Naive thymus-derived CD8-positive, alpha-beta T cell (primary cell): ENCODE measurements at places on chromosomes 13 and 19. TPM values are rescaled to one million over a fixed set of nuclear protein-coding genes. Genes with fewer than 3 reads are reported as not detected.
A peak's percentile ranks its signal among the peaks of the same experiment; 100 is the strongest.

DNA sequence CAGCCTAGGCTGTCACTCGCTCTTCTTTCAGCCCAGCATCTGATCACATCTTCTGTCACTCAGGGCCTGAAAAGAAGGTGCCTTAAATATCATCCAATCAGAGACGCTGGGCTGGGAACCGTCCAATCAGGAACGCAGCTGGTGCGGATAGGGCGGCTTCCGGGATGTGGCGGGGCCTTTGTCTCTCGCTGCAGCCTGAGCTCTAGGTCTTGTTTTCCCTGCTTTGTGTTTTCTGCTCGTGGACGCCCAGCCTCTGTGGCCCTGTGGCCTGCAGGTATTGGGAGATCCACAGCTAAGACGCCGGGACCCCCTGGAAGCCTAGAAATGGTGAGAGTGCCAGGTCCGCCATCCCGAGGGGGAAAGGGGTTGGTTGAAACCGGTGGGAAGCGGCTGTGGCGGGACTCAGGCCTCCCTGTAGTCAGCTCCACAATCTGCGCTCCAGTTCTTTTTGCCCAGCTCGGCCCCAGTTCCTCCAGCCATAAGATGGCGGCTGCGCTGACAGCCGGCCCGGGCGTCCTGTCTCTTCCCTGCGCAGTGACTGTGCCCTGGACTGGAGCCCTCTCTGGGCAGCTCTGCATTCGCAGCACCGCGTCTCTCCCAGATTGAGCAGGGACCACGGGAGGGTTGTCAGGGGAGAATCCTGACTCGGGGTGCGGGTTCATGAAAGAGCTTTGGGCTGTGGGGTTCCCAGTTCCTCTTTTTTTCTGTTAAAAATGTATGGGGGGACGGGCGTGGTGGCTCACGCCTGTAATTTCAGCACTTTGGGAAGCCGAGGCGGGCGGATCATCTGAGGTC is at the start of gene ZNF85:
Gene ZNF85 (plus strand): TSS at position 175 of the 795 bp plus-strand sequence. CDS start 150 bp downstream, at position 325.
- peaks cover 10% of the 10 kb centered on the region for H3K4me1 ChIP-seq
- DNase-seq: peak; percentile 95
- peak within 1 kb of the TSS; percentile 95 for H3K4me3 ChIP-seq
- H3K27ac ChIP-seq: peak within 1 kb of the TSS; percentile 97
- peaks cover 11% of the 10 kb centered on the region for H3K36me3 ChIP-seq

DNA sequence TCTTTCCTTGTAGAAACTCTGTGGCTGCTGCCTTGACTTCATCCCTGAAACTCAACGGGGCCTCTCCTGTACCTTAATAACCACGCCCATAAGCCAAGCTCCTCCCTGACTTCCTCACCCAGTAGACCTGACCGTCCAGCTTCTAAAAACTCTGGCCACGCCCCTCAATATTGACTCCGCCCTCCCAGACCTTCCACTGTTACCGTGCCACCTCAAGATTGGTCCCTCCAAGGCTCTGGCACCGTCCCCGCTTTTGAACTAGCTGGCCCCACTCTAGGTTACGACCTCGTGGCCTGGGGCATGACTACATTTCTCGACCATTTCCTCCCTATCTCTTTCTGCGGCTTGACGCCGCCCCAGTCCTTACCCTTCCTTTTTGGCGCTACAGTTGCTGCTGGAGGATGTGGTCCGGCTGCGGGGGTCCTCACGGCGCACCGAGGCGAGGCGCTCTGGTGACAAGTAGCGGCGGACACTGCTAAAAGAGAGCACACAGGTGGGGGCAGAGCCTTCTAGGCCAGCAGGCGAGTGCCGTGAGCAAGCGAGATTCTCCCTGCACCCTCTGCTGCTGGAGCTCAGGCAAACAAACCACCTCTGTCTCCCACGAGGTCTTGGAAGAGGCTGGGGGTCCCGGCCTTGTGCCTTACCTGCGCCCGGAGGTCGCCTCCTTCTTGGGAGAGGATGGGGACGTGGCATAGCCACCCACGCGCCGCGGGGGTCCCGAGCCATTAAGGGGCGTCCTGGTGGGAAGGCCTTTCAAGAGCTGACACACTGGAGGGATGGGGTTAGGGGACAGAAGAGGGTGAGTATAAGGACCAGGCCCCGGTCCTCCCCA is 2.3 kb upstream of the EML2 start:
- peak overlapping the region; percentile 89 for H3K4me3 ChIP-seq
- peak overlapping the region; percentile 86 for H3K27ac ChIP-seq
- peak; percentile 34 for DNase-seq
- H3K27me3 ChIP-seq: no peaks in the 10 kb centered on the region

GRCh38 chr13:80408270-80408669 is 67.3 kb upstream of the SPRY2 start:
- no peak for DNase-seq
- H3K4me3 ChIP-seq: no peak overlapping the region
- no peak overlapping the region for H3K27ac ChIP-seq
- H3K4me1 ChIP-seq: peaks cover 9% of the 10 kb centered on the region

- H3K4me1 ChIP-seq: peaks cover 12% of the 10 kb centered on the region
- H3K4me3 ChIP-seq: no peak overlapping the region
- no peaks in the 10 kb centered on the region for H3K36me3 ChIP-seq
- H3K27me3 ChIP-seq: peaks cover 1% of the 10 kb centered on the region
- DNase-seq: no peak
- no peak overlapping the region for H3K27ac ChIP-seq
Observed at GRCh38 chr13:79307866-79308298, 98.2 kb downstream of the RBM26 start.

DNA sequence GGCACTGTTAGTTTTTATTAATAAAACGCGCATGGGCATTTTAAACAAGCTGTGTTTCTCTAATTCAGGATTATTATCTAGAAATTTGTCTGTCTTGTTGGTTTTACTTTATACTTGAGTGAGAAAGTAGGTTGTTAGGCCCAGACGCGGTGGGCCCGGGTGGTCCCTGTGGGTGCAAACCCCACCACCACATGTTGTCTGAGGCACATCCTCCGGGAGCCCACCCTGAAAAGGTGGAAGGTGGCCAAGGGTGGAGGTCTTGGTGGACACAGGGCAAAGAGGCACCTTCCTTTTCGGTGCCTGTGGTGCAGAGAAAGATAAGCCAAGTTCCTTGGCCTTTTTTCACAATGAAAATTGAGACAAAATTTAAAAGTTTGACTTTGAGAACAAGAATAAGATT is 16.6 kb downstream of the ATP4B start:
- no peak for DNase-seq
- peak overlapping the region; percentile 37 for H3K27ac ChIP-seq
- peaks cover 20% of the 10 kb centered on the region for H3K4me1 ChIP-seq
- H3K4me3 ChIP-seq: no peak overlapping the region

DNA sequence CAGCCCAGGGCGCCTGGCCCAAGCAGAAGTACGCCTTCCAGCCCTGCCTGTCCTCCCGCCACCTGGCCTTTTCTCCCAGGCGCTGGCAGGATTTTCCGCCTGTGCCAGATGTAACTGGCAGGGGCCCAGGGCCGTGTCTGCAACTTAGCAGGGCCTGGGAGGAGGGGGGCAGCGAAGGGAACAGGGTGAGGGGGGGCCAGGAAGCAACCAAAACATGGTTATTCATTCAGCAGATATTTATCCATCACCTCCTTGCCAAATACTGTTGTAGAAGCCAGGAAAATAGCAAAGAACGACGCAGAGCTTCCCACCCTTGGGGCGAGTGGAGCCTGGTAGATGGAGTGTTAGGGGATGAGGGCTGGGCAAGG is 5.6 kb downstream of the TLE6 start:
- no peaks in the 10 kb centered on the region for H3K36me3 ChIP-seq
- H3K27ac ChIP-seq: no peak overlapping the region
- no peak for DNase-seq
- peaks cover 14% of the 10 kb centered on the region for H3K27me3 ChIP-seq
- no peak overlapping the region for H3K4me3 ChIP-seq
- peaks cover 10% of the 10 kb centered on the region for H3K4me1 ChIP-seq

GRCh38 chr13:113393226-113393562 is 29.3 kb upstream of the GRTP1 start:
- H3K27me3 ChIP-seq: no peaks in the 10 kb centered on the region
- H3K36me3 ChIP-seq: no peaks in the 10 kb centered on the region
- no peak for DNase-seq
- peaks cover 2% of the 10 kb centered on the region for H3K4me1 ChIP-seq

GRCh38 chr19:45496349-45496953 is 396 bp downstream of the RTN2 start:
- H3K27ac ChIP-seq: peak overlapping the region; percentile 63
- DNase-seq: peak; percentile 57
- H3K4me3 ChIP-seq: peak overlapping the region; percentile 67
- no peaks in the 10 kb centered on the region for H3K36me3 ChIP-seq
- peaks cover 63% of the 10 kb centered on the region for H3K4me1 ChIP-seq

DNA sequence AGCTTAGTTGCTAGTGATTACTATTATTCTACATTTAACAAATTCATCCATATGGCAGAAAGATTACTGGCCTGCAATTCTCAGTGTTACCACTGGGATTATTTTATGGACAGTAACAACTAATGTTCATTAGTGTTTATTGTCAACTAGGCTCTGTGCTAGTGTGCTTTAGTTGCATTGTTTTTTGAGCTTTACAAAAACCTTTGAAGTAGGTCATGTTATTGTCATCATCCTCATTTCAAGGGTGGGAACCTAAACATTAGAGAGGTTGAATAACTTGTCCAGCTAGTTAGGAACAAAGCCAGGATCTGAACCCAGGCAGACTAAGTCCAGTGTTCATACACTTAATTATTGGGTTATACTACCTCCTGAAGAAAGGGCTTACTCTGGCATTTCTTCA is 27.8 kb upstream of the TDRD3 start:
- H3K4me3 ChIP-seq: no peak overlapping the region
- no peak for DNase-seq
- no peaks in the 10 kb centered on the region for H3K4me1 ChIP-seq
- H3K27me3 ChIP-seq: peaks cover 3% of the 10 kb centered on the region

GRCh38 chr19:39133431-39134270 is 8.1 kb downstream of the PAK4 start:
- H3K4me1 ChIP-seq: peaks cover 35% of the 10 kb centered on the region
- no peaks in the 10 kb centered on the region for H3K27me3 ChIP-seq
- H3K4me3 ChIP-seq: no peak overlapping the region
- DNase-seq: no peak
- peak overlapping the region; percentile 83 for H3K27ac ChIP-seq

DNA sequence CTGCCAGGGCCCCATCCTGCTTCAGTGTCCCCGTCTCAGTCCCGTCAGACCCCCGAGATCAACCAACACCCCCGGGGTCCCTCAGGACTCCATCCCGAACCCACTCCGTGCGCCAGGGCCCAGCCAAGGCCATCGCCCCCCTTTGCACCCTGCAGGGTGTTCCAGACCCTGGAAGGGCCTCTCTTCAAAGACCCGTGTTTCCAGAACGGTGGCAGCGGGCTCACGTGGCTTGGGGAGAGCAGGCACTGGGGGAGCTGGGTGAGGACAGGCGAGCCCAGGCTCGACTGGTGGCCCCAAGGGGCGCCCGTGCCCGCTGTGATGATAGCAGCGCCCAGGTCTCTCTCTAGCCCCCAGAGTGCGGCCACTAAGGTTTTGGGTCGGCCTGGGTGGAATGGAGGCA is 1.4 kb downstream of the KASH5 start:
- H3K36me3 ChIP-seq: no peaks in the 10 kb centered on the region
- H3K27ac ChIP-seq: peak overlapping the region; percentile 70
- H3K4me1 ChIP-seq: peaks cover 22% of the 10 kb centered on the region
- H3K27me3 ChIP-seq: no peaks in the 10 kb centered on the region
- DNase-seq: no peak
- H3K4me3 ChIP-seq: no peak overlapping the region

DNA sequence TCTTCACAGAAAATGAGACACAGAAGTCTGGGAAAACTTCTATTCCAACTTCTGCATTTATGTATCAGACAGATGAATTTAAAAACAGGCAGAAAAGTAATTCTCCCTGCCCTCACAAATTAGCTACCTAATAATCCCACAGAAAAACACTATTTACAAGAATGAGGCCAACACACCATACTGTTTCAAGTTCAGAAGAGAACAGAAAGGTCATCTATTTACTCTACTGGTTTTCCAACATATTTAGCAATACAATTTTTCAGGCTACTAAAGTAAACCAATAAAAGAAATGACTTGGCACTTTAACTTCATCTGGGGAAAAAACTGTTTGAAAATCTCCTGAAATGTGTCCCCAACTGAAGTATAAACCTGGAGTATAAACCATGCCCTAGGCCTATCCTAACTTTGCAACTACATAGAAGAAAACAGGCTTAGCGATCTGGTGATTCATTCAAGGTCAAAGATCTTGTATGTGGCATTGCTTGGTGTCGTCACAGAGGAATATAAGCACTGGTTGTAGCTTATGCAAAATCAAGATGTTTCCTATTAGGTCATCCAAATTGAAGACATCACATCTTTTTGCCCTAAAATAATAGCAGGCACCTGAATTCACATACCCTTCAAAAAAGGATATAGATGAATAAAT is 20.1 kb upstream of the EBPL start:
- peaks cover 9% of the 10 kb centered on the region for H3K36me3 ChIP-seq
- no peak for DNase-seq
- H3K4me1 ChIP-seq: no peaks in the 10 kb centered on the region
- H3K4me3 ChIP-seq: no peak overlapping the region

GRCh38 chr13:22047785-22048104 is 376.9 kb downstream of the FGF9 start:
- H3K4me1 ChIP-seq: peaks cover 12% of the 10 kb centered on the region
- no peak overlapping the region for H3K4me3 ChIP-seq
- no peak overlapping the region for H3K27ac ChIP-seq
- H3K27me3 ChIP-seq: no peaks in the 10 kb centered on the region
- no peaks in the 10 kb centered on the region for H3K36me3 ChIP-seq
- no peak for DNase-seq

- H3K4me1 ChIP-seq: peaks cover 3% of the 10 kb centered on the region
- DNase-seq: no peak
- H3K36me3 ChIP-seq: peaks cover 5% of the 10 kb centered on the region
- peak overlapping the region; percentile 7 for H3K4me3 ChIP-seq
- H3K27ac ChIP-seq: no peak overlapping the region
- H3K27me3 ChIP-seq: no peaks in the 10 kb centered on the region
Observed at GRCh38 chr19:2579678-2580280, 103.9 kb downstream of the GADD45B start.

- H3K4me3 ChIP-seq: no peak overlapping the region
- DNase-seq: no peak
- peaks cover 2% of the 10 kb centered on the region for H3K4me1 ChIP-seq
- no peaks in the 10 kb centered on the region for H3K36me3 ChIP-seq
Observed at GRCh38 chr13:109719962-109720646, 66.3 kb downstream of the IRS2 start.

DNA sequence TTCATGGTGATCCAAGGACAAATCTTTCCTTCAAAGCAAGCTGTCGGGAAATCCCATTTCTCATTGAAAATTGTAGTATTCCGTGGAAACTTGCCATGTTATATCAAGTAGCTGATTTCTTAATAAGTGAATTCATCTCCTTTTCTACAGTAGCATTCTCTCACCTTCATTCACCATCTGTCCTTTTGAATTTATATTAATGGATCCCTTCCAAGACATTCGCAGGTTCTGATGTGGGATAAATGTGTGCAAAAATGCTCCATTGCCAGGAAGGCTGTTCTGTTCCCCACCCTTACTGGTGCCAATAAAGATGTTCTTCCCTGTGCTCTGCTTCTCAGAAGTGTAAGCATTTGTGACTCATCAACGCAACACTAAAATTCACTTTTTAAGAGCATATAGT is 36.2 kb downstream of the AMER2 start:
- no peaks in the 10 kb centered on the region for H3K36me3 ChIP-seq
- H3K4me1 ChIP-seq: no peaks in the 10 kb centered on the region
- peaks cover 39% of the 10 kb centered on the region for H3K27me3 ChIP-seq
- H3K4me3 ChIP-seq: no peak overlapping the region
- no peak overlapping the region for H3K27ac ChIP-seq
- DNase-seq: no peak

Gene MCEMP1
- total RNA-seq: not detected

Gene POU4F1
- not detected for total RNA-seq

Gene PSG4
- total RNA-seq: not detected

Gene COX7A1
- not detected for total RNA-seq

Gene PRR22
- total RNA-seq: 8.9 TPM

Gene SHC2
- 3.6 TPM for total RNA-seq

Gene SULT2A1
- total RNA-seq: not detected
